ENCODE measurements at places on chromosomes 5 and 9.

- H3K4me3 ChIP-seq, result no peak overlapping the region
- no peaks in the 10 kb centered on the region for H3K36me3 ChIP-seq
- no peaks in the 10 kb centered on the region for H3K27me3 ChIP-seq
- DNase-seq, result no peak
Observed at GRCh38 chr5:68369457-68370125, 154.0 kb downstream of the PIK3R1 start.

DNA sequence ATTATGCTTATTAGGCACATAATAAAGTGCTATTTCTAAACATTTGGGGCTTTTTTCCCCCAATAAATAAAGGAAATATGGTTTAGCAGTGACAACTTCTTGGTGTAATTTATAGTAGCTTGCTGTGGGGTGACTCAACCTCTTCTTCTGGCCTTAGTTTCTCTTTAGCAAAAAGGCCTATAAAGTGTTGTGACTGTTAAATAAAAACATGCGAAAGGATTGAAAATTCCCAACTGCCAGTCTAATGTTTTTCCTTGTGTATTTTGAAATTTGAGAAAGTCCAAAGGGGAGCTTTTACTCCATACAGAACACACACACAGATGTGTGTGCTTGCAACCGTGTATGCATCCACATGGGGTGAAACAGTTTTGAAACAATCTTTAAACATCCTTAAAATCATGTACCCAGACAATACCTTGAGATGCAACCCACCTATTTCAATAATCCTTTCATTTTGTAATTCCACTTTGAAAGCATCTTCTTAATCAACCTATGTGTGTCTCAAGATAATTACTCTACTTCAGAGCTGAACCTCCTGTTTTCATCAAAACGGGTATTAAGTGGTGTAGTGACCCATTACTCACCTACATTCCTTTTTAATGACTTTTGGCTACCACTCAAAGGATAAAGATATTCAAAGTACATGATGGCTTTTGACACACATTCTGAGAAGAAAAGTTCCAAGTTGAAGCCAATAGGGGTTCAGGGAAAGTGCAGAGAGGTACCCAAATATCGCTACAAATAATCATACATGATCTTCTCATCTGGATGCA lies 123.8 kb downstream of the DROSHA start:
- H3K27me3 ChIP-seq, result no peaks in the 10 kb centered on the region
- no peaks in the 10 kb centered on the region for H3K4me1 ChIP-seq
- H3K4me3 ChIP-seq, result no peak overlapping the region
- H3K36me3 ChIP-seq, result no peaks in the 10 kb centered on the region
- no peak overlapping the region for H3K27ac ChIP-seq
- DNase-seq, result no peak

GRCh38 chr5:61647672-61648071 lies 315.6 kb downstream of the ZSWIM6 start:
- no peaks in the 10 kb centered on the region for H3K4me1 ChIP-seq
- no peak overlapping the region for H3K4me3 ChIP-seq
- no peaks in the 10 kb centered on the region for H3K27me3 ChIP-seq
- H3K27ac ChIP-seq, result no peak overlapping the region
- no peak for DNase-seq

GRCh38 chr9:115522912-115523311 lies 405.0 kb upstream of the TNC start:
- H3K4me1 ChIP-seq, result peaks cover 3% of the 10 kb centered on the region
- no peak overlapping the region for H3K4me3 ChIP-seq
- H3K27me3 ChIP-seq, result no peaks in the 10 kb centered on the region

Measured in SJSA1 (cell line).